ENCODE measurements at places on chromosomes 3 and 15.
A peak's percentile ranks its signal among the peaks of the same experiment; 100 is the strongest.

DNA sequence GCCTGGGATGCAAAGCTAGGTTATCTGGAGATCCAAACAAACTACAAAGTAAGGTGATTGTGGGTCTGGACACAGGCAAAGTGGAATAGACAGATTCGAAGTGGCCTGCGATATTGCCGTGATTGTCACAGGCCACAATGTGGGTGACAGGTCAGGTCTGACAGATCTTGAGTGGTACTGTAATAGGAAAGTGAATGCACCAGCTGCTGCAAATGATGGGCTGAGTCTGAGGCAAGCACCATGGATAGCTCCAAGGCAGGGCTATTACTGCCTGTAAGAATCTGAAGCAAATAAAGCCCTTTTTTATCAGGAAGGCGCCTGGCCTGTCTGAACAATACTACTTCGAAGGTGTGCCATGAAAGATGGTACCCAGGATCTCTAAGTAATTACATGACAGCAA lies 10.0 kb downstream of the ARMC8 start:
- peak; percentile 40 for DNase-seq

DNA sequence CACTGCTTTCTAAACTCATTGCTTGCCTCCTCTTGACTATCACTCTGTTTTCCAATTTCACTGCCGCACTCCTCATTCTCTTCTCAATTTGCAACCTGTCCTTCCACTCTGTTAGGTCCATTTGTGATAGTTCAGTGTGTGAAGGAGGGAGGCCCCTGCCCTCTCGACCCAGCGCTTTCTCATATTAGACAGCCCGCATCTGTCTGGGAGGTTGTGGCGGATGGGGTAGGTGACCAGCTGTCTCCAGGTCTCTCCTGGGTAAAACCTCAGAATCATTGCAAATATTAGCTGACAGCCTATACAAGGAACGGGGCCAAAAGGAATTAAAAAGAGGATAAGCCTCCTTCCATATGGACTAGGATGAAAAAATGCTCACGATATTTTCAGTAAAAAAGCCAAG lies 358.3 kb downstream of the SHQ1 start:
- DNase-seq: no peak

GRCh38 chr3:187689984-187690383 lies 12.4 kb downstream of the RTP2 start:
- no peak for DNase-seq

GRCh38 chr3:180072786-180073185 lies 36.0 kb upstream of the PEX5L start:
- DNase-seq: no peak

DNA sequence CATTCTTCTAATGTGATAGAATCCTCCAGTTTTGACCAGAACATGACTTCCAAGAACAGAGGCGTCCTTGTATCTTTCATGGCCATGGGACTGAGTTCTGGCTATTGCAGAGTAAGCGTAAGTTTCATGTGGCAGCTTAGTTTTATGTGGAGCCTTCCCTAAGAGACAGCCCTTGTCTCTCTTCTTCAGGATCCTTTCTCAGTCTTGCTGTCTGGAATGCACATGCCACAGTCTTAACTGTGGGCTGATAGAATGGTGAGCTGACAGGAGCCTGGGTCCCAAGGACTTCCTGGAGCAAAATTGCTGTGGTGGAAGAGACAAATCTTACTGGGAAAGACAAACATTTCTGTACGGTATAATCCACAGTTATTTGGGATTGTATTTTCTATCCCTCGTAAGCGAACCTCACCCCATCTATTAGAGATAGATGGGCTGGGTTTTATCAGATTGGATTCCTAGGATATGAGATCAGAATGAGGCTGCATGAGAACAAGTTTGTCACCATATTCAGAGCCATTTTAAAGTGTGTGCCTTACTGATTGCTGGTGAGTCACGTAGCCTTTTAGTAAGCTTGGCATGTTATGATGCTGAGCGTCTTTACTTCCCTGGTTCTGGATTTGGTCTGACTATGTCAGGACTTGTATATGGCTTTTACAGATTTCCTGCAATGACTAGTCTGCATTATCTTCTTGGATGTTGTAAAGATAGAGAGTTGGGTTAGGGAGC lies 32.8 kb downstream of the CDIN1 start:
- no peak for DNase-seq

DNA sequence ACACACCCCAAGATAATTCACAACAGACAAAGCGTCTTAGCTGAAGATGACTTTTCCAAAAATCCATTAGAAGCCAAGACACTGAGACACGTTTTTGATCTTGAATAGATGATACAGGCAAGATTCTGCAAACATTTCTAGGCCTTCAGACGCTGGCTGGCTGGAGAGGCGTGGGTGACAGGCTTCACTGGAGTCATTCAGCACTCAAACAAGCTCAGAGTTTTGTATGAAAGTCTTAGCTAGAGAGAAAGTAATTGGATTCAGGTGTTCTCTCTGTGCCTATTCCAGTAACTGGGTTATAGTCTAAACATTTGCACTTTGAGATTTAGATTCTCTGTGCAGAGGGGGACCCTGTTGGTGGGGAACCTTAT lies 147.7 kb upstream of the BHLHE40 start:
- no peak for DNase-seq

- peak; percentile 69 for DNase-seq
These were observed 283.6 kb downstream of the UACA start for GRCh38 chr15:70479785-70480184.

DNA sequence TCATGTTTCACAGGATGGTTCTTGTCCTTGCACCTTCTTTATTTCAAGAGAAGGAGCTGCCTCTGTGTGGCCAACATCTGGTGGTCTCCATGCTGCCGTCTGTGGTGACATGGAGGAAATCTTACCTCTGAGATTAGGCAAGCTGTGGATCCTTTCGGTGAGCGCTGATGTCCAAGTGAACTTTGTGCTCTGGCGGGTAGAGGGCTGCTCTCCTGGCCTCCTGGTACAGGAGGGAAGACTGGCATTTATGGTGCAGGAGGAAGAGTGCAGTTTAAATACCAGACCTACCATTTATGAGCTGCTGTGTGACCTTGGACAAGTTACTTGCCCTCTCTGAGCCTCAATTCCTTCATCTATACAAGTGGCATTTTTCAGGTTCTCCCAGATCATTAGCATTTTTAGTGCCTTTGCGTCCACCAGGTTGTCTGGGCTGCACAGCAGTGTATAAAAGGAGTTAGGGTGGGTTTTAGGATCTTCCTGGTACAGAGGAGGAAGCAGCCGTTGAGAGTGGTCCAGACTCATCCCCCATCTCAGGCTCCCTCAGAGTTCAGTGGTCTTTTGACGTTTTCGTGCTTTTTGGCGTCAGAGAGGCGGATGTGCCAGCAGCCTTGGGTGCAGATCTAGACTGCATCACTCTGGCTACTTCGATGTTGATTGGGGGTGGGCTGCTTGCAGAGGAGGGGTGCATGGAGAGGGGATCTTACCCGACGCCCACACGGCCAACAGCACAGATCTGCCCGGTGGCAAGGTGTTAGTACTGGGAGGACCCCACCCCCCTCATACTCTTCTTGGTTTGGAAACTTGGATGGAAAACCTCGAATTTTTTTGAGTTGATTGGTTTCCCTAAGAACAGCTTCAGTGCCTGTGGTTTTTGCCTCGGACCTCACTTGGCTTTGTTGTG lies 162.2 kb downstream of the ITPR1 start:
- no peak for DNase-seq

- no peak for DNase-seq
These were observed 72.0 kb downstream of the CCNL1 start for GRCh38 chr3:157087780-157088600.

GRCh38 chr15:59371458-59372351 lies 966 bp downstream of the MYO1E start:
- peak; percentile 62 for DNase-seq

GRCh38 chr3:175248832-175249231 lies 389.7 kb downstream of the NAALADL2 start:
- no peak for DNase-seq

DNA sequence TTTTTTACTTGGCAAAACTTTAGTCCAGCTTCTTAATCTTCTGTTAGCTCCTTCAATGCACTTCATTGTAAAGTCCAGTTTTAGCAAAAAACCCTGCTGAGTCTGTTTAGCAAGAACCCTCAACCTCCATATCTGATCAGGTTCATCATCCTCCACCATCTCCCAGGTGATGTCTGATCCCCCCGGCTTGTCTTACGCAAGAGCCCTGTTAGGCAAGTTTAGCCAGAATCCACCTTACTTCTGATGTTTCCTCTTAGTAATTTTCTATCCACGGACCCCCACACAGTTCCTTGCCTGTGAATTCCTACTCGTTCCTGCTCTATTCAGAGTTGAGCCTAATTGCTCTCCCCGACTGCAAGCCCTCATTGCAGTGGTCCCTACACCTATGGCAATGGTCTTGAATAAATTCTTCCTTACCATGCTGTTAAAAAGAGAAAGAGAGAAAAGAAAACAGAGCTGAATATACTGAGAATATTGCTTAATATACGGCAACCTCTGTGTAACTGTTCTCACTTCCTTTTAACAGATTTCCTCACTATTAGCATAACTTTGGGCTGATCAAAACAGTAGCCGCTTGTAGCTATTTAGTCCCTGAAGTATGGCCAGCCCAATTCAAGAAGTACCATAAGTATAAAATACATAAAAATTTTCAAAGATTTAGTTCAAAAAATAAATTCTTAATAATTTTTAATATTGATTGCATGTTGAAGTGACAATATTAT lies 78.7 kb upstream of the MME start:
- no peak for DNase-seq

DNA sequence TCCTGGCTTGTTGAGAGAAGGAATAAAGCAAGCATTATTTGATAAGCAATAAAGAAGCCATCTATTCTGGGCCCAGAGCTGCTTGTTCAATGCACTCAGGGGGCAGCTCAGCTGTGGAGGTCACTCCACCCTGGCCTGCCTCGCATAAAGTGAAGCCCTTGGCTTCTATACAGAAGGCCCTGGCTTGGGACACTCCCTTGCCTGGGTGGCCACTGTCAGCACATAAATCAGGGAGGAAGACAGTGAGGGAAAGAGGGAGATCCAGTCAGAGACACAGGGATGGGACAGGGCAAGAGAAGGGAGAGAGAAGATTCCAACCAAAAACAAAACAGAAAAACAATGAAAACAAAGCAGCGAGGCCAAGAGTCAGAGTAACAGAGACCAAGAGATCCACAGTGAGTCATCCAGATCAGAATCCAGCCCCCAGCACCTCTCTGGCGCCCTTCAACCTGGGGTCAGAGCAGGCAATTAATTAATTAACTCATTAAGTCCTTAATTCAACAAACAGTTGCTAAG lies 11.8 kb downstream of the INSYN1 start:
- DNase-seq: no peak

- DNase-seq: no peak
These were observed 34.1 kb downstream of the TPM1 start for GRCh38 chr15:63076714-63077046.

Measured in GM13976 (cell line).